ENCODE measurements at places on chromosomes 11 and 22. TPM values are rescaled to one million over a fixed set of nuclear protein-coding genes. Genes with fewer than 3 reads are reported as not detected.
A peak's percentile ranks its signal among the peaks of the same experiment; 100 is the strongest.

The C11orf87 gene
- total RNA-seq: 0.02 TPM

The APOA1 gene
- total RNA-seq: 0.14 TPM

The VWA5A gene
- 0.70 TPM for total RNA-seq

The MYBPC3 gene
- total RNA-seq: not detected

The RIN1 gene
- 44.2 TPM for total RNA-seq

The LRRC74B gene
- not detected for total RNA-seq

The OR5M10 gene
- total RNA-seq: not detected

DNA sequence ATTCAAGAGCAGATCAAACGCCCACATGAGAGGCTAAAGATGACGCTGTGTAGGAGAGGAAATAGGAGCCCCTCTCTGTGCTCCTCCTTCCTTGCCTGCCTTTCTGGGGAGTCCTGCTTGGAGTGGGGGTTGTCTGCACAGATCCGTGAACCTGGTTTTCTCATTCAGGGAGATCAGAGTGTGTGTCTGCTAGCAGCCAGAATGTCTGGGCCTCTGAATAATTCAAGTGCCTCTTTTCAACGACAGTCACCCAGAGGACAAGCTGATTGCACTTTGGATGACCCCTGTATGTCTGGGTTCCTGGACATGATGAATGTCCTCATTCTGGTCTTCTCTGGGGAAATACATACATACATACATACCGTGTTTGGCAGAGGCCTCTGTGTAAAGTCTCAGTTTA is 592.5 kb upstream of the B3GAT1 start:
- no peak for DNase-seq

DNA sequence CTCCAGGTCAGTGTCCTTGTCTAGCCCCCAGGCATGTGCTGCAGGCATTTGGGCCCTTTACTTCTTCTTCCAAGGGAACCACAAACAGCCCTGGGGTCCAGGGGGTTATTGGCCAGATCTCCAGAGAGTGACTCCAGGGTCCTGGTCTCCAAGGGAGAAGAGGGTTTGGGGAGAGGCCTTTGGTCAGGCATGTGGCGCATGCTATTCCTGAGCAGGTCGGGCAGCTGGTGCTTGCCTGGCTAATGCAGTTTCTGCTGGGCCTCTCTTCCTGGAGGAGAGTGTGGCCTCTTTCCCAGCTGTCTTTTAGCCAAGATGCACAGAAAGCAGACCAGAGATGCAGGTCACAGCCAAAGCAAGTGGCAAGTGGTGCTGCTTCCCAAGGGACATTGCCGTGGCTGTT is 3.8 kb upstream of the RFPL2 start:
- DNase-seq: no peak

GRCh38 chr11:75478783-75479596 is 46.0 kb upstream of the KLHL35 start:
- no peak for DNase-seq

DNA sequence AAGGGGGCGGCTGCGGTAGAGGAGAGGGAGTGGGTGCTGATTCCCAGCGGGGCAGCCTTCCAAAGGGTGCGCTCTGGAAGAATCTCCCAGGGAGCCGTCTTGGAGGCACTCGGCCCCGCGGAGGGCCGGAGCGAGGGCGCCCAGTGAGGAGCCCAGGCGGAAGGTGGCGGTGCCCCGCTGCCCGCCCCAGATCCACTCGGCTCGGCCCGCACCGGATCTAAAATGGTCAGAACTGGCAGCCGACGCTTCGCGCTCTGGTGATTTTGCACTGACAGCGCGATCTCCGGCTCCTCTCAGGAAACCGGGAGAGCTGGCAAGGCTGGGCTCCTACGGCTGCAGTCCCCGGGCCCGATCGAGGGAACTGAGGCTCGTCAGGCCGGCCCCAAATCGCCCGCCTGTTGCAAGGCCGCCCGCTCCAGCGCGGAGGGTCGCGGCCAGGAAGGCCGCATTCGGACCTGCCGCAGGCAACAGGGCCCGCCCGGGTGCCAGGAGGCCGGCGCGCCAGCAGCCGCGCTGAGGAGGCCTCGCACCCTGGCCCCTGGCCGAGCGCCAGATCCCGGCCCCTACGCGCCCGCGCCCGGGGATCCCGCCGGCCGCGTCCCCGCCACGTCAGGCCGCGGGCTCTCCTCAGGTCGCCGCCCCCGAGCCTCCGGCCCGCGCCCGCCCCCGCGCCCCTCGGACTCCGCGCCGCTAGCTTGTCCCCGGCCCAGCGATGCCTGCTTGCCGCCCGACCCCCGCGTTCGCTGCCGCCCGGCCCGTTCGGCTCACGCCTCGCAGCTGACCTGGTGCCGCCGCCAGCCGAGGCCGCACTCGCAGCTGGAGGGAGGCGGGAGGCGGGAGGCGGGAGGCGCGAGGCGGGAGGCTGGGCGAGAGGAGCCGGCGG is at the start of gene KLHL22:
KLHL22 (minus strand) TSS at position 818 of the 883 bp plus-strand sequence. CDS start 6,584 bp downstream, outside the sequence.
- DNase-seq: no peak

GRCh38 chr11:37811349-37811748 is 1213.3 kb upstream of the RAG2 start:
- DNase-seq: no peak

DNA sequence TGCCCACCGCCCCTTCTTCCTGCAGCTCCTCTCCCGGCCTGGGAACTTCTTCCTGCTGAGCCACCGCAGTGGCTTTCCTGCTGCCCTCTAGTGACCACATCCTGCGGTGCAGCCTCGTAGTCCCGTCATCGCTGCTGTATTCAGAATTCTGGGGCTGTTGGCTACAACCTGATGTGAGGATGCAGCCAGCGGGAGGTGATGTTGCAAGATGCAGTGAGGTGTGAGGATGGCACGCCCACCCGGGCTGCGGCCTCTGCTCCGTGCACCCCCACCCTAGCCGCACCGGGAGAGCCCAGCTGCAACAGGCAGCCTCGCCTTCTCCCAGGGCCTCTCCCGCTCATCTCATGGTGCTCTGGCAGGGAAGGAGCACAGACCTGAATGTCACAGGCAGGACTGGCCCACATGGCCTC is 10.1 kb downstream of the CHST1 start:
- peak; percentile 68 for DNase-seq

DNA sequence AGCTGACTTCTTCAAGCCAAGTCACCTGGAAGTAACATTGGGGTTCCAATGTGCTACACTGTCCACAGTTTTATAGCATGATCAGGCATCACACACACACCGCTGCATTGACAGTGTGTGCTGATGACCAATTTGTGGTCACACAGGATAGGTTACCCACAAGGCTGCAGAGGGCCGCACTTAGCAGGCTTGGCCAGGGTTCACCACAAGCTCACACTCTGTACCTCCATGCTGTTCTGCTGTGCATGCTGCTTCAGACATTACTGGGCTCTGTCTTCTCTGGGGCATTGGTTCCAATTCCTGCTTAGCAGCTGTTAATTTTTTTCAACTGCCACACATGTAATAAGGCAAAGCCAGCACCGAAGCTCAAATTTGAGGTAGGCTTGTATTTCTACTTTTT is 11.0 kb upstream of the NRIP3 start:
- no peak for DNase-seq

DNA sequence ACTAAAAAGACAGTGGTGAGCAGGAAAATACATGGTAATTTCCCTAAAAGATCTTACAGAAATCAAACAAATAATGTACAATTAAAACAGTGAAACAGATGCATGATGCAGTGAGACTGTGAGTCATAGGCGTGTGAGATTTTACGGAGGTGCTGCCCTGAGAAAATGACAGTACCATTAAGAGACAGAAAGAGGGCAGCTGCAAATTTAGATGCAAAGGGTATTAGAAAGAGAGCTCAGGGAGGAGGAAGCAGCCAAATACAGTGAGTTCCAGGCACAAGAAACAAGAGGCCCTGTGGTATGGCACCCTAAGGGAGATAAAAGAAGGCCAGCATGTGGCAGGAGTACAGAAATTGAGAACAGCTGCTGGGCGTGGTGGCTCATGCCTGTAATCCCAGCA is 88.5 kb upstream of the FIBIN start:
- DNase-seq: peak; percentile 6

DNA sequence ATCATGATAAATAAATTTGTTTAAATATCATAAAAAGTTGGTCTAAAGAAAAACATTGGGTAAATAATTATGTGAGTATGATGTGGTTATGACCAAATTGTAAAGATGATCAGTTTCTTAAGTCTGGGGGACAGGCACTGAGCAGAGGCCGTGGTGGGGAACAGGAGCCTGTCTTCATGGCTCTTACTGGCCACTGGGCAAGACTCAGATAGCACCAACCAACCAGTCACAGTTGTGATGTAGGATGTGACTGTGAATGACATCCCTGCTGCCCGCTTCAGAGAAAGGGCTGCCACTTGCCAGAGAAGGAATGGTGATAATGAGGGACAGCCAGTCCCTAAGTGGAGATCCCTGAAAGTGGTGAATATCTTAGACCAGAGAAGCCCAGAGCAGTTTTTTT is 7.0 kb downstream of the PTPRJ start:
- DNase-seq: no peak

DNA sequence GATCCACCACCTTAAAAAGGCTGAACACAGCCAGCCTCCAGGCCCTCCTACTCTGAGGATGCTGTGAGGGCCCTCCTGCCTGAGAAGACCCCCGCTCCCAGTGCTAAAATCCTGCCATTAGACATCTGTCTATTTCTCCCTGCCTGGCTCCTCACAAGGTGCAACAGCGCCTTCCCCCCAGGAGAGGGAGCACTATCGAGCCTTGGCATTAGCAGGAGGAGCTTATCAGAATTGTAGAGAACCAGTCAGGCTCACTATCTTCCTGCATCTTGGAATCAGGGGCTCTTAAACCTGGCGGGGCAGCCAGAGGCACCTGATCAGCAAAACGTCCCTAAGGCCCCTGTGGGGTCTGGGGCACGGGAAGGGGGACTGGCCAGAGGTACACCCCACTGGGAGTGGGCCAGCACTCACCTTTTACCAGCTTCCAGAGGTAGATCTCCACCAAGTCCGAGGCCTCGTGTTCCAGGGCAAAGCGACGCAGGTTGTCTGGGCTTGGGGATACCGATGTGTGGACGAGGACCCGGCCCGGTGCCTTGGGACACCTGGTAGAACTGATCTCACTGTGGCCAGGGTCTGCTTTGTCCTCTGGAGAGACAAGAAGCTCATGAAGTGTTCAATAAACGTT is 28.7 kb downstream of the CHRDL2 start:
- DNase-seq: peak; percentile 61

DNA sequence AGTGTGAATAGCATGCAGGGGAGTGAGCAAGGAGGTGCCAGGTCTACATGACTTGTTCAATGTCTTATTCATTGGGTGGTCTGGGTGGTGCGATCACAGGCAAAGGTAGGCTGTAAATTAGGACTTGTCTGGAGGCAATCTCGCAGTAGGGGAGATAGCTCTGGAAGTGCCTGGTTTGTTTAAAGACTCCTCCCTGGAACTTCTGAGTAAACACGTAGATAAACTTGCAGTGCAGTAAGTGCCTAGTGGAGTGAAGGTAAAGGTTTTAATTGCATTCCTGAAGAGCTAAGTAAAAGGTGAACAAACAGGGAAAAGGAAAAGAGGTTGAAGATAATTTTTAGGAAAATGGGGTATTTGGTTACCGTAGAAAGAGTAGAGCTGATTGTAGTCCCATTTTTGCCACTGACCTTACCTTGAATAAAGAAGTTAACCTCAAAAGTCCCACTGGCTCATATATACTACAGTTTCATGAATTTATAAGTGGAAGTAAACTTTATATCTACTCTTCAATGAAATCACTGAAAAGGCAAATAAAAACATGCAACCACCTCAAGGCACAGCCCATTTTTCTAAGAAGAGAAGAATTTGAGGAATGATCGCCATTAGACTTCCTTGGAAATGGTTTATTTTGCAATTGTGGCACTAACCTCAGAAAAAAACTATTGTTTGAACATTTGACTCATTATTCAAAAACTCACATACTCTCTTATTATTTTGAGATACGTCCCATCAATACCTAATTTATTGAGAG is 44.3 kb downstream of the AASDHPPT start:
- DNase-seq: no peak

DNA sequence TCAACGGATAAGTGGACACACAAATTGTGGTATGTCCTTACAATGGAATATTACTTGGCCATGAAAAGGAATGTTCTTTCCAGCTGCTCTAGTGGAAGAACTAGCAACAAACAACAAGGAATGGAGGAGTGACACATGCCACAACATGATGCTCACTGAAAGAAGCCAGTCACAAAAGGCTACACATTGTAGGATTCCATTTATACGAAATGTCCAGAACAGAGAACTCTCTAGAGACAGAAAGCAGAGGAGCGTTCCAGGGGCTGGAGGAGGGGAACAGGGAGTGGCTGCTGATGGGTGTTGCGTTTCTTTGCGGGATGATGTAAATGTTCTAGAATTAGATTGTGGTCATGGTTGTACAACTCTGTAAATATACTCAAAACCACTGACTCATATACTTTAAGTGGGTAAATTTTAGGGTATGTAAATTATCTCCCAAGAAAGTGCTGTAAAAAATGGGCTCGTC is 32.4 kb upstream of the PDGFB start:
- peak; percentile 17 for DNase-seq

DNA sequence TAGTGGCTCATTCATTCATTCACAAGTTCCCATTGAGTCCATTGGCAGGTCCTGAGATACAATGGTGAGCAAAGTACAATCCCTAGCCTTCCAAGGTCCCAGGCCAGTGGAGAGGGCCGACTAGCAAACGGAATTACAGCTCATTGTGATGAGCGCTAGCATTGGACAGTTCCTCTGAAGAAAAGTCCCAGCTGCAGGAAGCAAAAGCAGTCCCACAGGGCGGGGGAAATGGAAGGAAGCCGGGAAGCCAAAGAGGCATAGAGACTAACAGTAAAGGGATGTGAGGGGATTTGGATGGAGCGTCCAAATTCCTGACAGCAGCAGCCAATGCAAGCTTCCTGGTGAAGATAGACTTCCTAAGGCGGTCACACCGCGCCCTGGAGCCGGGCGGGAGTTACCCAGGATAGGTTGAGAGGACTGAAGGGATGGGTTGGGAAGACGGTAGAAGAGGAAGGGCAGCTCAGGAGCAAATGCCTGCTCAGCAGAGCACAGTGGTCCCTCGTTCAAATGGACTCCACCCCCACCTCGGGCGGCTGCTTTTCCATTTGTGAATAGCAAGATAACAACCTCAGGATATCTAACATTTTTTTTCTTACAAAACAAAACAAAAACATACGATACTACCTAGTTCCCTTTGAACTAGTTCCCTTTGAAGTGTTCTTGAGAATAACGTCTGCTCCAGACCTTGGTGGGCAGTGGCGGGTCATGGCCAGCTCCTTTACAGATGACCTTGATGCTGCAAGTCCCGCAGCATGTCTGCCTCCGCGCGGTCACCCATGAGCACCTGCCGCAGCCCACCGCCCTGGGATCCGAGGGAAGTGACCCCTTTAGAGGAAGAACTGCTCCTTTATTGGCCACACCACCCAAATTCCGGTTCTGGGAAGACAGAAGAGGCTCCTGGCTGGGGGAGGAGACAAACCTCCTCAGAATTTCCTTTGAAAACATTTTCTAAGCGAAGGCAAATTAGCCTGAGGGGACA is 132.9 kb downstream of the RASSF10 start:
- DNase-seq: no peak

- DNase-seq: no peak
These were observed 18.0 kb downstream of the PKNOX2 start for GRCh38 chr11:125182573-125182972.

DNA sequence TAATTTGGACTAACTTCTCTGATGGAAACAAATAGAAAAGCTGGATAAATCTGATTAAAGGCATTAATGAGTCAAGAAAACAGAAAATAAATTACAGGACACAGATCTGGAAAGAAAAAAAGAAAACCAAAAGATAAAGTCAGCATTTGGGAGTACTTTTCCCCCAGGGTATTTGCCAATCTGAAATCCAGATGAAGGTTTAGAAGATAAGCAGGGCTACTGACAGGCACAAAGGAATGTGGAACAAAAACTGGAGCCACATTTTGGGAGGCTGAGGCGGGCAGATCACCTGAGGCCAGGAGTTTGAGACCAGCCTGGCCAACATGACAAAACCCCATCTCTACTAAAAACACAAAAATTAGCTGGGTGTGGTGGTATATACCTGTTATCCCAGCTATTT is 57.2 kb downstream of the SBF2 start:
- DNase-seq: no peak
